ENCODE measurements at places on chromosomes 16 and 17.

DNA sequence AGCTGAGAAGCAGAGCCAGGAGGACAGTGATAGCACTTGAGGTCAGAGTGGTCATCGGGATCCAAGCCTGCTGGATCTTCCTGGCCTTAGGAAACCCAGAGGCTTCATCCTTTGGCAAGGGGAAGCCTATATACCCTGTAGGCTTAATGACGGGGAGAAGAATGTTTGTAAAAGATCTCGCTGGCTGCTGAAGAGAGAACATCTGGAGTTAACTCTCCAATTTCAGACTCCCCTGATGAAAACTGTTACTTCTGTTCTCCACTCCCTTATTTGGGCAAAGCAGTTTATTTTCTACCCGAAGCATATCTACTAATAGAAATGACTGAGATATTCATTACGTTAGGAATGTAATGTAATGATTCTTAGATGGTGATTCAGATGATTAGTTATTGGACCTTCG is 487.0 kb downstream of the CDH13 start:
- no peak for DNase-seq

DNA sequence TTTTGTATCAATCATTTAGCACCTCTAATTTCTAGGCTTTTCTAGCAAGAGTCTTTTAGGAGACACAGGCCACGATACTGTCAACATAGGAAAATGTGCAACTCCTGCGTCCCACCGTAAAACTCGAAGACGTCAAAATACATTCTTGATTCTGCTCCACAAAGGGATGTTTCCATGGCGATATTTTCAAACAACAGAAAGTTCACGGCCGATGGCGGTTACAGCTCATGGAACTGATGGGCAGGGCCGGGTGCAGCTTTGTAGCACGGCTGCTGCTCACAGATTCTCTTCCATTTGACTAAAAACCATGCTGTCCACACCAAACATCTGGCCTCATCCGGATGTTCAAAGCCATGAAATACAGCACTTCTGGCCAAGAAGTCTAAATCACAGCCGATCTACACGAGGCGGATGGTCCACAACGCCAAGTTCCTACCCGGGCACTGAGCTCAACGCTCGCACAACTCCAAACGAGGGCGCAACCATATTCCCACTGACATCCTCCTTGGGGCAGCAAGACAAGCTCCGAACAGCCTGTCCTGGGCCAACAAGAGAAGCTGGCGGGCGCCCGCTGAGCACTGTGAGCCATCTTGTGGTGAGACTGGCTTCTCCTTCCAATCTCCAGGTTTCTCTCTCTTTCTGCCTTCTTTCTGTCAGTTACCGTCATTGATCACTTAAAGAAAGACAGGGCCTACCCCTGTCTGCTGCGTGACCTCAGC is 79.8 kb downstream of the ZNF778 start:
- DNase-seq = no peak

- peak; percentile 22 for DNase-seq
Measured at GRCh38 chr17:75654176-75654575, 12.8 kb downstream of the RECQL5 start.

- DNase-seq = peak; percentile 21
Measured at GRCh38 chr17:15397620-15398019, 56.2 kb upstream of the TEKT3 start.

DNA sequence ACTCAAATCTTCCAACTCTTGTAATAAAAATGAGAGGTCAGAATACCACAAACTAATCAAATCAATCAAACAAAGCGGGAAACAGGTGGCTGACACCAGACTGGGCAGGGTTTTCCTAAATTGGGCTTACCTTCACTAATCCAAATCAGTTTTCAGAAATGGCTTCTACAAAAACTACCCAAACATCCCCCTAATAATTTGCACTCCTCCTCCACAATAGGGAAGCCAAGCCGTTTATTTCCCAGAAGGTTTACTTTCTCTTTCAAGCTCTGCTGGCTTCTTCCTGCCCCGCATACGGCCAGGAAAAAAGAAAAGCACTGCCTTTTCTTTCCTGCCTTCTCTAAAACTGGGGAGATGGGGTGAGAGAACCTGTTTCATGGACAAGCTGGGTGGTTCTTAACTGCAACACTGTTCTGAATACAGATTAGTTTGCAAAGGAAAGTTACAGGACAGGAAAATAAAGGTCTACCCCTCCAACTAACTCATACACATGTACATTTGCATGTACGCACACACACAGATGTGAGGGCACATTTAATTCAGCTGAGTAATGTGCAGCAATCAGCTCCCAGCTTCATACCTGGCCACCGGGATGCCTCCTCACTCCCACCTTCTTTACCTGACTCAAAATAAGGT is 9.2 kb downstream of the STAT3 start:
- no peak for DNase-seq

GRCh38 chr17:60641810-60642220 is 35.8 kb upstream of the BCAS3 start:
- DNase-seq = peak; percentile 59

DNA sequence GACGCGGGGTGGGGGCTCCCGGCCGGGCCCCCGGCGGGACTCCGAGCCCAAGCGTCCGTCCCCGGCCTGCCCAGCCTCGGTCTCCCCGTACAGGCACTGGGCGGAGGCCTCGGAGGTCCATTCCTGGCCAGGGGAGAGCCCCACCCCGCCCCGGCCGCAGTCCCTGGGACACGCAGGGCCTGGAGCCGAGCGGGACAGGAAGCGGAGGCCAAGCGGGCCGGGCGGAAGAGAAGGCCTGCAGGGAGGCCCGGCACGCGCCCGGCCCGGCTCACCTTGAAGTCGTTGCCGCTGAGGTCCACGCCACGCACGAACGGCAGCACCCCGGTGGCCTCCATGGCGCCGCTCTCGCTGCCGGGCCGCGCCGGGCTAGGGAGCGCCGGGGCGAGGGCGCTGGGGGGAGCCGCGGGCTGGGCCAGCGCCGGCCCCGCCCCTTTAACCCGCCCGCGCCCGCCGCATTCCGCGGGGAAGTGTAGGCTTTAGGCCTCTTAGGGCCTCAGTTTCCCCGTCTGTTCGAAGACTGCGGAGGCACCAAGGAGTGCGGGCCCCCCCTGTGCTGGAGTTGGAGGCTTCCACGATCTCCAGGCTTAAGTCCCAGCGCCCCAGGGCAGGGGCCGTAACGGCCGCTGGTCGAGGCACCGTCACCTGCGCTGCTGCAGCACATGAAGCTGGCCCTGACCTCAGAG is at the start of gene FLII:
FLII (minus strand) TSS at position 383 of the 683 bp plus-strand sequence; CDS start at position 335, 48 bp downstream.
- DNase-seq = peak; percentile 90

DNA sequence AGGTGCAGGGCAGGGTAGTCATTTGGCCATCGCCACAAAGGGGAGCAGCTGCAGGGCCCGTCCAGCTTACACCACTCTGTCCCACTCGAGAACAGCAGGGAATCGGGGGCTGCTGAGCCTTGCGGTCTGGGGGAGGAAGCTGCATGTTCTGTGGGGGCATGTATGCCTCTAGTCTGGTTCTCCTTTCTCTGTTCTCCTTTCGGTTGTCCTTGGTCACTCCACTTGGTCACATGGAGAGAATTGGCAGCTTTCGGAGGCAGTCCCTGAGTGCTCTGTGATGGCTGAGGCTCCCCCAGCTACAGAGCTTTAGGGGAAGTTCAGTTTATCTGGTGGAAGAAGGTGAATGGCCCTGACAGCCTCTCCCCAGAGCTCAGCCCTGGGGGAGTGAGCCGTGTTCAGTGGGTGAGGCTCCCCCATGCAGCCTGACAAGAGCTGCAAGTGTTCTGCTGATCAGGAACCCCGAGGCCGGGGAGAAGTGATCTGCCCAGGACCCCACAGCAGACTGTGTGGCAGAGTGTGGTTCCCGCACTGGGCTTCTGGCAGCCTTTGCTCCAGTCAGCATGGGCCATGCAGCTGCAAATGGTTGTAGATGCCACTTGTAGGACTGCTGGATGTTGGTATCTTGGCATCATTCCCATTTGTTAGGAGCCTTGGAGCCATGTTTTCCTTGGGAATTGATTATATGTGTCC is 22.3 kb upstream of the SMPD3 start:
- no peak for DNase-seq

- no peak for DNase-seq
Measured at GRCh38 chr16:2987833-2988232, 7.6 kb upstream of the PKMYT1 start.

DNA sequence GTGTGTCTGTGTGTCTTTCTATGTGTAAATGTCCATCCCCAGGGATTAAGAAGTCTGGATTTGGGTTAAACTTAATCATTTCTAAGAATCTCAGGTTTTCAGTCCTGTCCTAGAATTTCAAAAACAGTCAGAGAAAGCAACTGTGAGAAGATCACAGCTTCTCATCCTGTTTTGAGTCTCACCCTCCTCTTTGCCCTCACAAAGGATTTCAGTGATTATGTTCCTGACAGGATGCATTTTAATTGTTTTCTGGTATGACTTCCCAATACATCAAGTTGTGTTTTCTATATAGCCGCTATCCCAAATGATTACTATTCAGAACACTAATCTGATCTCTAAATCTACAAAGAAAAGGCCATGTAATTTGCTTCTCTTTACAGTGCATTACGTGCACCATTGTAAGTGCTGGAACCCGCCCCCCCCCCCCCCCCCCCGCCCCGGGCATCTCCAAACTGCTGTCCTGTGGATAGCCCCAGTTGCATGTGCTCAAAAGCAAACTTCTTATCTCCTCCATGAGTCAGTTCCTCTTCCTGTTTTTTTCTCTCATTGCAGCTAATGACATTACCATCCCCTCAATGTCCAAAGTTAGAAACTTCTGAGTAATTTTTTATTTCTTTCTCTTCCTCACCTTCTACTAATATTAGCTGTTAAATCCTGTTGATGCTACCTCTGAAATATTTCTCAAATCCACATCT is 73.9 kb downstream of the CDH13 start:
- no peak for DNase-seq

DNA sequence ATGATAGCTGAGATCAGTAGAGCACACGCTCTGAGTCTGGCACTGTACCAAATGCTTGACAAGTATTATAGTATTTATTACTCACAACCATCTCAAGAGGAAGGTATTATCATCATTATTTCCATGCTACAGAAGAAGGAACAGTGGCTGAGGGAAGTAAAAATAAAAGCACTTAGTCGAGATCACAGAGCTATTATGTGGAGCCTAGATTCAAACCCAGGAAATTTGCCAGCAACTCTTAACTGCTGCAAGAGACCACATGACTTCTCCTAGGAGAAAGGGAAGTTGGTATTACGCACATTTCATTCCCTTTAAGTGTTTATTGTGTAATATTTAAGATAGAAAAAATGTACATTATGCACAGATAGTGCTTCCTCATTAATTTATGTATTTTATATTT is 1.0 kb upstream of the RHOT1 start:
- no peak for DNase-seq

GRCh38 chr17:63917646-63918045 is 993 bp downstream of the GH1 start:
- no peak for DNase-seq

GRCh38 chr17:65442250-65442649 is 119.2 kb downstream of the AXIN2 start:
- no peak for DNase-seq

GRCh38 chr16:55830658-55831294 is 2.1 kb downstream of the CES1 start:
- peak; percentile 9 for DNase-seq

GRCh38 chr17:3475812-3476610 is at the start of gene ASPA:
Gene ASPA (plus strand): TSS chr17:3475997. CDS start chr17:3476160, 163 bp downstream.
- DNase-seq = no peak

- peak; percentile 80 for DNase-seq
Measured at GRCh38 chr17:49993423-49994060, 1.5 kb downstream of the DLX3 start.

DNA sequence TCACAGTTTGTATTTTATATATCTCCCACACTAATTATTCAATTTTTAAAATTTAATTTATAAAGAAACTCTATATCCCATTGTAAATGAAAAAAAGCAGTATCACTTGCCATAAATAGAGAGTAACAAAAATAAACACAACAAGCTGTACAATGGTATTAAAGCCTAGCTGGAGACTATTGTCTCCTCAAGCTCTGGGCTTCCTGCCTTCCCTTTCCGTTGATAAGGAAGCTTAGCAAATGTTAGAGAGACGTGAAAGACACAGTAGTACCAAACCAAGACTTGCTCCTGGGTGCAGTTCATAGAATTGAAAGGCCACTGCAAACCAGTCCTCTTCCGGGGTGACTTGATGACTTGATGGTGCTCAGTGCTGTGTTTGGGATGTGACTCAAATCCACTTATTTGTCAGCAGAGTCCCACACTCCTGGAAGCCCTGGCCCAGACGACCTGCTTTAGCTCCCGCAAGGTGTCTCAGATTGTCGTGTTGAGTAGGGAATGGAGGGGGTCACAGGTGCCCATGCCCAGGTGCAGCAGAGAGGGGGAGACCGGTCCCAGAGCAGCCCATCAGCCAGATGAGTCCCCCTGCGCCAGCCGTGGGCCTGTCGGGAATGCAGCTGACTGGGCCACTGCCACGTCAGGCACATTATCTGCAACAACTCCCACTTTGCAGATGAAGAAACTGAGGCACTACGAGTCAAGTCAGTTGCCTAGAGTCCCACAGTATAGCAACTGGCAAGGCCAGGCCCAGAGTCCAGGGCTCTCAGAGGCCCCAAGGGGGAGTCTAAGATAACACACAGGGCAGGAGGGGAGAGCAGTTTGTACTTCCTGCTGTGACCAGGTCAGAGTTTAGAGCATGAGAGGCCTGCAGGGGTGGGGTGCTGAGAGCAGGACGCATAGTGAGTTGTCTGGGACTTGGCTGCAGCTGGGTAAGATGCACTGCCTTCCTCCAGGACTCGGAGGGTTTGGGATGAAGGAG is 40.5 kb downstream of the PSME3IP1 start:
- no peak for DNase-seq

- no peak for DNase-seq
Measured at GRCh38 chr17:7005716-7006115, 6.7 kb upstream of the RNASEK start.

DNA sequence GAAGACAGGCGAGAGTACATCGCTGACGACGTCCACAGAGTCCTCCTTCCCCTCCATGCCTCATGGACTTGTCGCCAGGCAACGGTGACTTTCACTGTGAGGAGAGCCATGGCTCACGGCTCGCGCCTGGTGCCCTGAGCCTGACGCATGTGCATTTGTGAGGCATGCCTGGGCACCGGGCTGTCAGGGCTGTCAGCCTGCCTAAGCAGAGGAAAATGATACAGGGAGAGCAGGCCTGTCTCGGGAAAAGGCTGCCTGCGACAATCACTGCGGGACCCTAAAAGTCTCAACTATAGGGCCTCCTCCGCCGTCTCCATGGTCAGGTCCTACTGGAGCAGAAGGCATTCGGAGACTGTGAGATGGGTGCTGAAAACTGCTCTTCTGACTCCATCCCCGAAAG is 135.5 kb upstream of the WSB1 start:
- no peak for DNase-seq

GRCh38 chr17:78998311-78999055 is 11.1 kb downstream of the CANT1 start:
- no peak for DNase-seq

- DNase-seq = no peak
Measured at GRCh38 chr16:8919089-8919933, 37.2 kb downstream of the LITAFD start.

- no peak for DNase-seq
Measured at GRCh38 chr17:17668775-17669579, 12.3 kb upstream of the RAI1 start.

GRCh38 chr16:31022544-31023251 is 10.7 kb upstream of the STX4 start:
- DNase-seq = no peak

GRCh38 chr16:84970447-84971127 is 40.7 kb downstream of the ZDHHC7 start:
- peak; percentile 90 for DNase-seq

All from ecto neural progenitor cell (in vitro differentiated cells).